Activated CD8-positive, alpha-beta memory T cell treated with anti-CD3 and anti-CD28 coated beads, Interleukin-2, amount 10 ng/mL, durations not matched to agents 7 days and 5 days (primary cell): ENCODE measurements at places on chromosomes 4 and X.
A peak's percentile ranks its signal among the peaks of the same experiment; 100 is the strongest.

- no peak for DNase-seq
- H3K4me1 ChIP-seq, result no peaks in the 10 kb centered on the region
- no peaks in the 10 kb centered on the region for H3K36me3 ChIP-seq
- H3K27me3 ChIP-seq, result peaks cover 39% of the 10 kb centered on the region
- H3K4me3 ChIP-seq, result no peak overlapping the region
Measured at GRCh38 chr4:57083090-57083489, 27.1 kb downstream of the IGFBP7 start.

- no peak for DNase-seq
- H3K27ac ChIP-seq, result no peak overlapping the region
- H3K27me3 ChIP-seq, result no peaks in the 10 kb centered on the region
- H3K36me3 ChIP-seq, result peaks cover 55% of the 10 kb centered on the region
- no peak overlapping the region for H3K4me3 ChIP-seq
Measured at GRCh38 chr4:67542076-67542475, 3.2 kb downstream of the CENPC start.

DNA sequence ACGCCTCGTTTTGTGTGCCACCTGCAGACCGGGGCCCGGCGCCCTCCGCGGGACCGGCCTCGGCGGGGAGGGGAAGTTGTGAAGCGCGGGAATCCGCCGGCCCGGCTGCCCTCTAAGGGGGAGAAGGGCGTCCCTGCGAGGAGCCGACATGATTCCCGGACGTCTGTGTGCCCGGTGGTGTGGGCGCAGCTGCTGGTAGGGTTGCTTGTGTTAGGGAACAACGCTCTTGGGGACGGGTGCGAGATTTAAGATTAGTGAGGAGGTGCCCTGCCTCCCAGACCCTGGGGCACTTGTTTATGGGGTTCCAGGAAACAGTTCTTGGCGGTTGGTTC is 627 bp downstream of the CDKN2AIP start:
- no peak for DNase-seq
- peak overlapping the region; percentile 99 for H3K27ac ChIP-seq
- peaks cover 45% of the 10 kb centered on the region for H3K4me1 ChIP-seq
- H3K4me3 ChIP-seq, result peak overlapping the region; percentile 99
- H3K36me3 ChIP-seq, result peaks cover 43% of the 10 kb centered on the region

DNA sequence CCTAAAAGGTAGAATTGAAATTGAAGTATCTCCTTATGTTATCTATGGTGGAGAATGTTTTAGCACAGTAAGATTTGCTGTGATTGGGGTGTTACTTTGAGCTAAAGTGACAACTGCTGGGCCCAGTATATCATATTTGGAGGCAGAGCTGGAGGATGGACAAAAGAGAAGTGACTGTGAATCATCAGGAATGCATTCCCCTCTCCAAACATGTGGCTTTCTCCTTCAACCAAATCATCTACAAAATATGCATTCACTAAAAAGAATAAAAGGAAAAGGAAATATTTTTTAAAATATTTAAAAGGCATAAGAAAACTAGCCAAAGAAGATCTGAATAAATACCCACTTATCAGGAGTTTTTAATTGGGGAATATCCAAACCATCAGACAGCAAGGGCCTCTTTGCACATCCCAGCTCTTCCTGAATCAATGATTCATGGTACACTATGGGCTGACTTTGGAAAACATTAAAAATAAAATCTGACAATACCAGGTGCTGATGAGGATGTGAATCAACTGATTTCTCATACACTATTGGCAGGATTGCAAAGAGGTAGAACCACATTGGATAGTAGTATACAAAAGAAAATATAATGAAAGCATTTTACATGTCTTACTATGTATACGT is 671.7 kb upstream of the NR3C2 start:
- H3K27me3 ChIP-seq, result no peaks in the 10 kb centered on the region
- no peak for DNase-seq
- no peaks in the 10 kb centered on the region for H3K36me3 ChIP-seq
- H3K4me3 ChIP-seq, result no peak overlapping the region
- no peak overlapping the region for H3K27ac ChIP-seq
